Osteoblast (primary cell): ENCODE measurements at places on chromosomes 3 and 15. TPM values are rescaled to one million over a fixed set of nuclear protein-coding genes. Genes with fewer than 3 reads are reported as not detected.
A peak's percentile ranks its signal among the peaks of the same experiment; 100 is the strongest.

The THAP10 gene
- total RNA-seq: 1.1 and 1.8 TPM in 2 replicates

The PP2D1 gene
- not detected in 2 replicates for total RNA-seq

DNA sequence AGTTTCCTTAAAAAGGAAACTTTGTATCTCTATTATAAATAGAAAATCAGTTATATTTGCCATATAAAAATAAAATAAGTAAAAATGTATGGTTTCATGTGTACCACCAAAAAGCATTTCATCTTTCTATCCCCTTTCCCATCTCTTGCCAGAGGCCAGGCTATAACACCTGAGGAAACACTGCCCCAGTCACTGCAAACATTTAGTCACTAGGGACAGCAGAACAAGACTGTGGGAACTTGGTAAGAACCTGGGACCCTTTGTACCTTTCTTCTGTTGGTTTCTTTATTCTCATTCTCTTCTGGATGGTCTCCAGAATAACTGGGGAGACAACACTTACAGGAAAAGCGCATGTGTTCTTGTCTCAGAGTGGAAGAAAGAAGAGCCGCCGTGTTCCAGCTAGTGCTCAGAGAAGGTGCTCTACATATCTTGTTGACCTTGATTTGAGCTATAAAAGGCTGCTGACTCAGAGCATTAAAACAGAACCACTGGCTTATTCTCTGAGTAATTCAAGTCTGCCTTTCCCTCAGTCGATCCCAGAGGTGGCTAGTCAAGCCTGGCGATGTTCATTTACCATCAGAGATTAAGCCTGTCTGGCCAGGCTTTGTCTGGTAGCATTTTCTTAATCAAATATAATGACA lies 361.6 kb downstream of the RBMS3 start:
- no peak for DNase-seq

- no peak for DNase-seq
Observed at GRCh38 chr3:143247073-143247472, 127.5 kb downstream of the CHST2 start.

- peak; percentile 62 for DNase-seq
Observed at GRCh38 chr3:71062037-71062932, 521.2 kb downstream of the FOXP1 start.

The MME gene
- 102 and 261 TPM in 2 replicates for total RNA-seq

DNA sequence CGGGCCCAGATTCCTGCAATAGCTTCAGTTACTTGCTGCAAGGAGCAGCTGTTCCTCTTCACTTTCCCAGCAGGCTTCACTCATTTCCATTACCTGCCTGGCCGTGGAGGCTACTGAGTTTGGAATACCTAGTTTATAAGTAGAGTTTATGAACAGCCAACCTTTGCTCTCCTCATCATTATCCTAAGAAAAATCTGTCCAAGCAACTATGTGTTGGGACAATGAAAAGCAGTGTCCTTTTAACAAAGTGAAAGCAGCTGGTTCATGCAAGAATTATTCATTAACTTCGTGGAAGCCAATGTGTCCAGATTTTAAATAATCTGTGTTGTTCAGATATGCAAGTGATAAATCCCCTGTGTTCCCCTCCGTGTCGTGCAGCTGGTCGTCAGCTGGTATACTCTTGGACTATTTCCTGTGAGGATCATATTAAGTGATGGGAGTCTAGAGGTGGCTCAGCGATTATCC lies 39.3 kb upstream of the SSR3 start:
- DNase-seq: no peak

GRCh38 chr15:99279827-99280226 lies 28.5 kb downstream of the LRRC28 start:
- no peak for DNase-seq

GRCh38 chr15:76328958-76329357 lies 7.6 kb upstream of the ISL2 start:
- DNase-seq: no peak

DNA sequence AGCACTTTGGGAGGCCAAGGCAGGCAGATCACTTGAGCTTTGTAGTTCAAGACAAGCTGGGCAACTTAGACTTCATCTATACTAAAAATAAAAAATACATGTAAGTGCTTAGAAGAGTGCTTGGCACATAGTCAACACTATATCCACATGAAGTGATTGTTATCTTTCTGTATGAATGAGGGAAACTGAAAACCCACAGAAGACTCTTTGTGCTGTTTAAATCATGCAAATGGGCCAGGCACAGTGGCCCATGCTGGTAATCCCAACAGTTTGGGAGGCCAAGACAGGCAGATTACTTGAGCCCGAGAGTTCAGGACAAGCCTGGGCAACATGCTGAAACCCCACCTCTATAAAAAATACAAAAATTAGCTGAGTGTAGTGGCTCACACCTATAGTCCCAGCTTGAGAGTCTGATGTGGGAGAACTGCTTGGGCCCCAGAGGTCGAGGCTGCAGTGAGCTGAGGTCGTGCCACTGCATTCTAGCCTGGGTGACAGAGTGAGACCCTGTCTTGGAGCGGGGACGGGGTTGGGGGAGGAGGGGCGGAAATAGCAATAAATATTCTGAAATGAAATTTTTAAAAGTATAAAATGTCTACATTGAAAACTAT lies 129.7 kb downstream of the NR2E3 start:
- DNase-seq: no peak

- no peak for DNase-seq
Observed at GRCh38 chr3:114450008-114450596, 156.3 kb downstream of the TIGIT start.

- DNase-seq: no peak
Observed at GRCh38 chr3:28994161-28994905, 286.5 kb upstream of the RBMS3 start.

DNA sequence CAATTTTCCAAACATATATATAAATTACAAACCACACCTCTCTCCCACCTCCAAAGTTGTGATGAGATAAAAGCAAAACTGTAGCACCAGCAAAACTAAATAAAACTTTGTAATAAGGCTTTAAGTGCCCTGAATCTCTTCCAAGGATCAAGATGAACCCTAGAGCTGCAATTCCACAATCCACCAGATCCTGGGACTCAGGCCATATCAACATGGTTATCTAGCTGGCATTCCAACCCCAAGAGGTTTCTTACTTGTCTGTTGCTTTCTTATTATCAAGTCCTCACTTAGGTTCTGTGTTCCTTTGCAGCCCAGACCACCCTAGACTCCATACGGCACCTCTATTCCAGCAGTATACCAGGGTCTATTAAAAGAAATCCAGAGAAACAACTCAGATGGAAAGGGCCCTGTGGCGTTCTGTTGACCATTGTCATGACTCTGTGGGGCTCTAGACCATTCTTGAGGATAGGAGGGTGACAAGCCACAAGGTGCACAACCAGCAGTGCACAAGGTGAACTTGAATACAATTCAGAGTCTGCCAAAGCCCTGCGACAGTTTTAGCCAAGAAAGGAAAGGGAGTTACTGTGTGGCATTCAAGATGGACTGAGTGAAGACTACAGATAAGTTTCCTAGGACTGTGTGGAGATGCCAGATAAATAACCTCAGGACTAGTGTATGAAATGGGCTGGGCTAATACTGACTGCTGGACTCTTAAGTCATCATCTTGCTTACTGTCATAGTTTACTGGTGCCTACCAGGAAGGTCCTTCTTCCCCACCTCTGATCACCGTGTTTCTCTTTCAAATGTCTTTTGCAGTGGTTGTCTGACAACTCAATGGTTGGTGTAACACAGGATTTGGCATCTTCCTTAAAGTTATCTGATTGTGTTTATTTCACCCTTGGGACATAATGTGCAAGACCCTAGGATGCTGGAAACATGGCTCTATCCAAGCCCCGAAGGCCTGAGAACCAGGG lies 27.2 kb downstream of the ACKR2 start:
- no peak for DNase-seq

The FAM3D gene
- not detected in 2 replicates for total RNA-seq

DNA sequence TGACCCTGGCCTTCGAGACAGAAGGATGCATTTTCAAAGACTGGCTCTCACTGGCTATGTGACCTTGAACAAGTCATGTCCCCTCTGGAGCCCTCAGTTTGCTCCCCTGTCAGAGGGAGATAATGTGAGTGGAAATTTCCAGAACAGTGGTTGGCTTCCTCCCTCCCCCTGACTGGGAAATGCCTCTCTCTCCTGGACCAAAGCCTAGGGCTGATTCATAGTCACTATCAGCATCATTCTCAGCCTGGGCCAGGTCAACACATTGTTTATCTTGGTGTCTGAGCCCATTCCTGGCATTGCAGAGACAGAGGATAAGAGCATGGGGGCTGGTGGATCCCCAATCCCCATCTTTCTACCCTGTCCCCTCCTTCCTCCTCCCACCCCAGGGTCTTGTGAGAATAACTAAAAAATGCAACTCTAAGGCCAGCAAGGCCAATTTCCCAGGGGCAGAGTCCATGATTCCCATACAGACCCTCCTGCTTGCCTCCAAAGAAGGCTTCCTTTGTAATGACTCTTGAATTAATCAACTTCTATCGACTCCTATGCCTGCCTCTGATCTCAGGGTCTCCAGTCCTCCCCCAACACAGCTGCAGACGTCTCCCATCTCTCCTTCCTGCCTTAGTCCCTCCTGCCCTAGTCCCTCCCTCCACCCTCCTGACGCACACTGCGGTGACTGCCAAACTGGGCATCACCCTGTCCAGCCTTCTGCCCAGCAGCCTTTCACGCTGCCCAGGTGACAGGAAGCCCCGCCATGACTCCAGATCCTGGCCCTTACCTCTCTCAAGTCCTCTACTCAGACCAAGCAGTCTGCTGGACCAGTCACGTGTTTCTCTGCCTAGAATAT lies 35.4 kb upstream of the CORO2B start:
- DNase-seq: peak; percentile 93

The LDHAL6B gene
- not detected in 2 replicates for total RNA-seq

DNA sequence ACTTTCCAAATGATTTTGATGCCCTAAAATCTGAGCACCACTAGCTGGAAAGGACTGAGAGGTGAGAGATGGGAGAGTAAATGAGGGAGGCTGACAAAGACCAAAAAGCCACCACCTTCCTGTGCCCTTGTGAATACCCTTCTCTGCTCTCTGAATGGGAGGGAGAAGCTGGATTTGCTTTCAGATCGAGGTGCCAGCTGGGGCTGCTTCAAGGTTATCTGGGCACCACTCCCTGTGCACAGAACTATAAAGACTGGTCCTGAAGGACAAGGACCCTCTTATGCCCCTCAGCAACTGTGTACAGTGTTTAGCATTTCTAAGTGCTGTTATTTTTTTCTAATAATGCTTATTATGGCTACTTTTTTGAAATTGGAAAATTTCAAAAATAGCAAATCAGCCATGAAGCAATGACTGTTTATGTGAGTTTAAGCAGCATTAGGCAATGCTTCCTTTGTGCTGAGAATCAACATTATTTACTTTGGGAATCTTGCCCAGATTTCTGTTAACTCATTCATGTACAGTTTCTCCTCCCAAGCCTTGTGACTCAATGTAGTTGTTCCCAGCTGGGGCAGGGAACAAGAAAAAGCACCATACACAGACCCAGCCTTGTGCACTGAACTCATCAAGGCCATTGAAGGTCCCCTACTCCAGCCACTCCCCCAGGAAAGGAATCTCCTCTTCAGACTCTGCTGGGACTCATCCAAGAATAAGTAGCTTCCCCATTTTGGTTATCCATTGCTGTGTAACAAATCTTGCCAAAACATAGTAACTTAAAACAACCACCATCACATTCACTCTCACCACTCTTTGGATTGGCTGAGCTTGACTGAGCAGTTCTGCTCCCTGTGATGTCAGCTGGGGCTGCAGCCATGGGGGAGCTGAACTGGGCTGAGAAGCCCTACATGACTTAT lies 37.3 kb upstream of the CDV3 start:
- peak; percentile 94 for DNase-seq
